Psoas muscle (tissue), 8 donors: ENCODE measurements at places on chromosomes 12 and 14.

- DNase-seq: no peak
- no peak overlapping the region for H3K4me3 ChIP-seq
- H3K36me3 ChIP-seq: no peaks in the 10 kb centered on the region
- H3K4me1 ChIP-seq: peaks cover 17% of the 10 kb centered on the region
Measured at GRCh38 chr14:93285044-93285443, 47.8 kb downstream of the BTBD7 start.

DNA sequence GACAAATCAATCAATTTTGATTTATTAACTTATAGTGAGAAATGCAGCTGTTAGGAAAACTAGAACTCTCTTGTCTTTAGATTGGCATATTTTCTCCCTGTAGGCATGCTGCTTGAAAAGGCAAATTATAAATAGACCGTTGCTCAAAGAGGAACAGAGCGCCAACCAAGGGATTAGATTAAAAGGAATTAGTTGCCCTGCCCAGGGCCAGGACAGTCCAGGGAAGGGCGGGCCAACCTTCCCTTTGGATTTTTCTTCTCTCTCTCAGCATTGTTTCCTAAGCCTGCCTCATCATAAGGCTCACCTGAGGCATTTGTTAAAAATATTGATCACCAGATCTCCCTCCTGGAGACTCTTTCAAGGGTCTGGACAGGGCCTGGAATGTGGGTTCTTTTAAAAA lies 8.6 kb downstream of the CIPC start:
- peaks cover 86% of the 10 kb centered on the region for H3K4me1 ChIP-seq
- peak overlapping the region; percentile 98 for H3K27ac ChIP-seq
- H3K27me3 ChIP-seq: no peaks in the 10 kb centered on the region
- DNase-seq: no peak
- peaks cover under 1% of the 10 kb centered on the region for H3K36me3 ChIP-seq
- no peak overlapping the region for H3K4me3 ChIP-seq

GRCh38 chr12:108969622-108970021 lies 51.2 kb downstream of the SVOP start:
- no peak overlapping the region for H3K27ac ChIP-seq
- peaks cover 5% of the 10 kb centered on the region for H3K4me1 ChIP-seq
- H3K27me3 ChIP-seq: no peaks in the 10 kb centered on the region
- H3K4me3 ChIP-seq: no peak overlapping the region
- no peaks in the 10 kb centered on the region for H3K36me3 ChIP-seq

DNA sequence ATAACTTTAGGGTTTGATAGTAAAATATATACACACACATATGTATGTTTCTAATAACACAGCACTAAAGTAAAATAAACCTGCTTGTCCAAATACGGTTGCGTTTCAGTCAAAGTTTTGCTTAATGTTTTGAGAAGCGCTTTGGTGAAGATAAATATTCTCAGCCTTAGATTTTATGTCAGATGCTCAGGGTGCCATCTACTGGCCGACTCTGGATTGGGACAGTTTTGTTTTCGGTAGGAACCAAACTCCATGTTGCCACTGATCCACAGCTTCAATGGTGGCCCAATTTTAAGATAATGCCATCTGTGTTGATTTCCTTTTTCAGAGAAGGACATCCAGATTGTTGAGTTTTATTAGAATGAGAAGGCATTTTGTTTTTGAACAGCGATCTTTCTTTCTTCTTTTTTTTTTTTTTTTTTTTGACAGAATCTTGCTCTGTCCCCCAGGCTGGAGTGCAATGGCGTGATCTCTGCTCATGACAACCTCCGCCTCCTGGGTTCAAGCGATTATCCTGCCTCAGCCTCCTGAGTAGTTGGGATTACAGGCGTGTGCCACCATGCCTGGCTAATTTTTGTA lies 43.1 kb downstream of the LLPH start:
- no peaks in the 10 kb centered on the region for H3K27me3 ChIP-seq
- H3K36me3 ChIP-seq: no peaks in the 10 kb centered on the region
- H3K27ac ChIP-seq: no peak overlapping the region
- DNase-seq: peak; percentile 39
- no peak overlapping the region for H3K4me3 ChIP-seq
- no peaks in the 10 kb centered on the region for H3K4me1 ChIP-seq

DNA sequence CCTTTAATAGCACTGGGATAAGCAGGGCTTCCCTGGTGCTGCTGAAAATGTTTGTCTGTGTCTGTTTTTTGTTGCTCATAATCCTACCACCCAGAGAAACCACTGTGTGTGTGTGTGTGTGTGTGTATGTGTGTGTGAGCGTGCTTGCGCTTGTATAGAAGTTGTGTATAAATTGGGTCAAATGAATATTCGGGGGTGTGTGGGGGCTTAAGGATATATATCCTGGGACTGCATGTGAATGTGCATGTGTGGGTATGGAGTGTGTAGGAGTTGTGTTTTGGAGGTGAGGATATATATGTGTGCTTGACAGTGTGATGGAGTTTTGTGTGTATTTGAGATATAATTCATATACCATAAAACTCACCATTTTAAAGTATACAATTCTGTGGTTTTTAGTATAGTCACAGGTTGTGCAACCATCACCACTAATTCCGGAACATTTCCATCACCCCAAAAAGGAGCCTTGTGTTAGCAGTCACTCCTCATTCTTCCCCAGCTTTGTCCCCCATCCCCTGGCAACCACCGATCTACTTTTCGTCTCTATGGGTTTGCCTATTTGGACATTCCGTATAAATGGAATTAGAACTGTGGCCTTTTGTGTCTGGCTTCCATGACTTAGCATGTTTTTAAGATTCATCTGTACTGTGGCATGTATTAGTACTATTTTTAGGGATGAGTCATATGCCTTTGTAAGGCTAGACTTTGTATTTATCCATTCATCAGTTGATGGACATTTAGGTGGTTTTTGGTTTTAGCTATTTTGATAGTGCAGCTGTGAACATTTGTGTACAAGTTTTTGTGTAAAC lies 25.6 kb downstream of the TCTN1 start:
- DNase-seq: no peak
- peak overlapping the region; percentile 23 for H3K27ac ChIP-seq
- peaks cover 23% of the 10 kb centered on the region for H3K4me1 ChIP-seq
- no peaks in the 10 kb centered on the region for H3K27me3 ChIP-seq
- H3K36me3 ChIP-seq: no peaks in the 10 kb centered on the region
- H3K4me3 ChIP-seq: peak overlapping the region; percentile 33

GRCh38 chr12:98594050-98594835 lies 757 bp downstream of the SLC25A3 start:
- peak overlapping the region; percentile 98 for H3K4me3 ChIP-seq
- H3K36me3 ChIP-seq: peaks cover 42% of the 10 kb centered on the region
- H3K4me1 ChIP-seq: peaks cover 22% of the 10 kb centered on the region
- DNase-seq: peak; percentile 57
